ENCODE measurements at places on chromosomes 3 and 15.

GRCh38 chr3:194285024-194285849, 65.9 kb downstream of the CPN2 start:
- peak; percentile 59 for DNase-seq

DNA sequence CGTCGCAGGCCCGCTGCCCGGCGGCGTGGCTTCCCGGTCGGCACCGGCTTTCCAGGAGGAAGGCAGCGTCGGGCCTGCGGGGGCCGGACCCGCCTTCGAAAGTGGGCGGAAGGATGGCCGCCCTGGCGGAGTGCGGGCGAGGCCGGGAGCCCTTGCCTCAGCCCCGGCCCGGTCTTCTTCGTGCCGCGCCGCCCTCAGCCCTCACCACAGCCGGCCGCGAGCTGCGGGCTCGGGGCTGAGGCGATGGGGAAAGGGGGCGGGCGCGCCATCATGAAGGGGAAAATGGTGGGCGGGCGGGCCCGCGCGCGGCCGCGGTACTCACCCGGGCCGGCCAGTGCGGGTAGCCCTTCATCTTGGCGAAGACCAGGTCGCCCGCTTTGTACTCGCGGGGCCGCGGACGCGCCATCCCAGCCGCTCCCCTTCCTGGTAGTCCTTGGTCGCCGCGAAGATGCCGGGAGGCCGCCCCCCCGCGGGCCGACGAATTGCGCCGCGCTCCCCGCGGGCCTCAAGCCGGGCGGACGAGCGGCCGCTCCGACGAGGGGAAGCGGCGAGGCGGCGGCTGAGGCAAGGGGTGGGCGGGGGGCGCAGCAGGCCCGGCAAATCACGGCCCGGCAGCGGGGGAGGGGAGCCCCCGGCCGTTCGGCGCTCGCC, 489 bp downstream of the HDGFL3 start:
- peak; percentile 8 for DNase-seq

DNA sequence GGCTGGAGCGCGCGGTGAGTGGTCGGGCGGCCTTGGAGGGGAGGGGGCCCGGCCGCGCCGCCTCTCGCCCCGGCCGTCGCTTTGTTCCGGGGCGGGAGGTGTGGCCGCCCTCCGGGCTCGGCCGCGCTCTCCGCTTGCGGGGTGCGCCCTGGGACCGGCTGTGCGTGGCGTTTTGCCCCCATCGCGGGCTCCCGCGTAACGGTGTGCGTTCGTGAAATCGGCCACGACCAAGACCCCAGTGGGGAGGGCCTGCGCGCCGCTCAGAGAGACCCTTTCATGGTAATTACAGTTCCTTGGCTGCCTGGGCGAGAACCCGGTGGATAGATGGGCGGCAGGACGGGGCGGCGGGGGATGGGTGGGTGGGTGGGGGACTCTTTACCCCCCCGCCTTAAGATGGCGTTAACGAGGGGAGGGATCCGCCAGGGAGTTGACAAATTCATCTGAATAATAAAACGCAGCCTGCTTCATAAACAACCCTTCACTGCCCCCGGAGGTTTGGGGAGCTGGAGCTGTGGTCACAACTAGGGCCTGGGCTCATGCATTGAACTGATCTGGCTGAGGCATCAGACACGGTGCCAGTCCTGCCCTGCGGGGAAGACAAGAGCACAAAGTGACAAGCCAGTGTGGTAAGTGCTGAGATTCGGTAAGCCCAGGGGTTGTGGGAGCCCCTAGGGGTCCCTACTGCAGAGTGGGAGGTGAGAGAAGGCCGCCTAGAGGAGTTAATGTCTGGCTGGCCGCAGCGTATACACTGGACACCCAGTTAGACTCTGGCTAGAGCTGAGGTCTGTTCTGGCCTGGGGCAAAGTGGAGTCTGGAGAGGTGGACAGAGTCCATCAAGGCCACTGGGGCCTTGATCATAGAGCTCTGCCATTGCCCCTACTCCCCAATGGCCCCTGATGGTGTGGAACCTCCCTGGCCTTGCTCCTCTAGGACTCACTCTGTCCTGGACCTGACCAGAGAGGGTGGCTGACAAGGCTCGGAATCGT, 668 bp downstream of the MRAS start:
- DNase-seq, result no peak

DNA sequence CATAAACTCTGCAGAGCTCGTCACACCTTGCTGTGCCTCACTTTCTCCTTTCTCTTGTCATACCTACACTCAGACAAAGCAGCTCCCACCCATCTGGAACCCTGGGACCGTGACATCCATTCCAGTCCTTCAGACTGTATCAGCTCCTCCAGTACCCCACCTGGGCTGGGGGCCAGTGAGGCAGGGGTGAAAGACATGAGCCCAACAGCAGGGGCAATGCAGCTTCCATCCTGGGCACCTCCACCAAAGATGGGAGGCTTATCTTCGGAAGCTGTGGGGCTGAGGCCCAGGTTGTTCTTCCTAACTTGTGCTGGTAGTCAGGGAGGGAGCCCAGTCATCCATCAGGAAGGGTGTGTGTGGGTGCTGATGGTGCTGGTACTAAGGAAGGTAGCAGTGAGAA, 109.2 kb downstream of the EEFSEC start:
- no peak for DNase-seq

GRCh38 chr3:191300422-191300821, 28.8 kb upstream of the CCDC50 start:
- DNase-seq, result no peak
